Activated naive CD4-positive, alpha-beta T cell treated with anti-CD3 and anti-CD28 coated beads for 36 hours (primary cell): ENCODE measurements at places on chromosomes 11 and 22.

DNA sequence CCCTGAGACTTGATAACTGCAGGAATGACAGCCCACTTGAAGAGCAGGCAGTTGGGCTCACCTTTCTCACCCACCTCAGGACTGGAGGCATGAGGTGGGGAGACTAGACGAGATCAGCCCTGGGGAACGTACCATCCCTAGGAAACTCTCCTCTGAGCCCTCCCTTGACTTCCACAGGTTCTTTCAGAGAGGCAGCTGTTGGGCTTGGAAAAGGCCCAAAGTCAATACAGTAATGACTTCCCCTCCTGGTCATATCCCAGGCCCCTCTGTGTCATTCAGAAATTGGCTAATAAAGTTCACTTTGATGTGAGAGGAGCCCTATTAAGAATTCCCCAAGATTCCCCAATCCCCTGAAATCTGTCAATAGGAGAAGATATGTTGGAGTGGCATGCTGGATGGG is 5.8 kb upstream of the NECTIN1 start:
- H3K36me3 ChIP-seq, result no peaks in the 10 kb centered on the region
- no peak overlapping the region for H3K27ac ChIP-seq
- H3K27me3 ChIP-seq, result peaks cover 14% of the 10 kb centered on the region
- peaks cover 5% of the 10 kb centered on the region for H3K4me1 ChIP-seq
- DNase-seq, result no peak
- no peak overlapping the region for H3K4me3 ChIP-seq

GRCh38 chr11:111766834-111767142 is 599 bp upstream of the PPP2R1B start:
- no peak for DNase-seq
- H3K4me1 ChIP-seq, result peaks cover 33% of the 10 kb centered on the region
- H3K27me3 ChIP-seq, result no peaks in the 10 kb centered on the region
- H3K4me3 ChIP-seq, result peak overlapping the region; percentile 100

GRCh38 chr22:30104501-30105156 is 24.4 kb downstream of the HORMAD2 start:
- no peak overlapping the region for H3K4me3 ChIP-seq
- no peaks in the 10 kb centered on the region for H3K27me3 ChIP-seq
- H3K36me3 ChIP-seq, result no peaks in the 10 kb centered on the region
- DNase-seq, result no peak
- H3K4me1 ChIP-seq, result peaks cover 38% of the 10 kb centered on the region
- H3K27ac ChIP-seq, result peak overlapping the region; percentile 24

DNA sequence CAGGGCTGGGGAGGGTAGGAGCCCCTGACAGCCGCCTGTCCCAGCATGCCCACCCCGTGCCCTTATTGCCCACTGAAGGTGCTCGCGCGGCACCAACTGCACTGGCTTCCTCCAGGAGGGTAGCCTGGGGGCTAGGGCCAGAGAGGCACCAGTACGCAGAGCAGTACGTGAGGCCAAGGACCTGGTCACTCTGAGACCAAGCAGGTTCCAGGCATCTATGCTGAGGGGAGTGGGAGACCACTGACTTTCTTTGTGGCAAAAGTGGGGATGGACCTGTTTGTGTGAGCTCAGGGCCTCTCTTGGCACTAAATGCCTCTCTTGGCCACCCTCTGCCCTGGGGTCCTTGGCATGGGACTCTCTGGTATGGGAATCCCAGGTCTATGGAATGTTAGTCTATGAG is 10.8 kb downstream of the GP1BB start:
- H3K4me1 ChIP-seq, result no peaks in the 10 kb centered on the region
- no peaks in the 10 kb centered on the region for H3K36me3 ChIP-seq
- no peaks in the 10 kb centered on the region for H3K27me3 ChIP-seq
- H3K4me3 ChIP-seq, result no peak overlapping the region
- H3K27ac ChIP-seq, result no peak overlapping the region
